ENCODE measurements at places on chromosomes 13 and 19.

- no peak for DNase-seq
Measured at GRCh38 chr13:31096654-31097302, 64.9 kb downstream of the HSPH1 start.

DNA sequence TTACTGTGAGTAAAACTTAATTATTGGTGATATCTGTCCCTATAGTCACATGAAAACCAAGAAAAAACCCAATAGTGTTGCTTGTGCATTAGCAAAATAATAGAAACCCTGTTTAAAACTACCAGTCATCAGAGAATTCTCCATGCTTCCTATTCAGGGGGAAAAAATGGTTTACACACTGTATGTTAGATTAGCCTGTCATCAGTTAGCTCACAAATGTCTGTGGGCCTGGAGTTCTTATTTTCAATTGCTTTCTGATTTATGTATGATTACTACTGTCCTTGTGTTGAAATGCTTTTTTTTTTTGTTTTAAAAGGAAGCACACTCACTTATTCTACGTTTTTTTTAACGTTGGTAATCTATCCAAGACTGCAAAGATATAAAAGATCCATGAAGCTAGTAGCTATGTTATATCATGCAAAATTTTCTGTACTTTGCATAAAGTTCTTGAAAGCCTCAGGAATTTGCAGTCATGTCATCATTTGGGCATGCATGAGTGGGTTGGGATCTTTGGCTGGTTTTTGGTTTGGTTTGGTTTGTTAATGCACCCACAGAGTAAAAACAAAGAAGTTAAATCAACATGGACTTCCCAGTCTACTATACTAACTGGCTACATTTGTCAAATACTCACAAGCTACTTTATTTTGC lies 25.9 kb downstream of the RXFP2 start:
- DNase-seq: no peak

- DNase-seq: no peak
Measured at GRCh38 chr13:71274923-71275608, 591.9 kb downstream of the DACH1 start.

DNA sequence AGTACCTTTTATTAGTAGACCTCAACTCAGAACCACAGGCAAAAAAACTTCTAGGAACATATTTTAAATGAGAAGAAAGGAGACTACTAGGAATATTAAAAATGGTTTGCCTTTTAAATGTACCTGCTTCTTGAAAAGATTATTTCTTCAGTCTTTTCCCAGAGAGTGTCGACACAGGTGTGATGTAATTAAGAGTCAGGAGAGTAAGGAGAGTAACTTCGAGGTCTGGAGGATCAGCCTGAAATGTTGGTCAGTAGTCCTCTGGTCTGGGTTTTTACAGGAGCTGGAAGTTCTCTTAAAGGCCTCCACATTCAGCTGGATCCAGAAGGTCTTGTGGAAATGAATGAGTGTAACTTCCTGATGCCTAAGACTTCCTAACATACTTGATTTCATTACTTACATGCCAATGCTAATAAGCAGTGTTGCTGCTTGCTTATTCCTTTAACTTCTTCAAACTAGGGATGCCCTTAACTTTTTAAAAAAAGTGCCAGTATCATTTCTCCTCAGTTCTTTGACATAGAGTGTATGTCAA lies at the start of gene KCTD4:
TSS of gene KCTD4 (minus strand) at position 345 of the 532 bp plus-strand sequence. CDS start 6,478 bp downstream, outside the sequence.
- DNase-seq: no peak

DNA sequence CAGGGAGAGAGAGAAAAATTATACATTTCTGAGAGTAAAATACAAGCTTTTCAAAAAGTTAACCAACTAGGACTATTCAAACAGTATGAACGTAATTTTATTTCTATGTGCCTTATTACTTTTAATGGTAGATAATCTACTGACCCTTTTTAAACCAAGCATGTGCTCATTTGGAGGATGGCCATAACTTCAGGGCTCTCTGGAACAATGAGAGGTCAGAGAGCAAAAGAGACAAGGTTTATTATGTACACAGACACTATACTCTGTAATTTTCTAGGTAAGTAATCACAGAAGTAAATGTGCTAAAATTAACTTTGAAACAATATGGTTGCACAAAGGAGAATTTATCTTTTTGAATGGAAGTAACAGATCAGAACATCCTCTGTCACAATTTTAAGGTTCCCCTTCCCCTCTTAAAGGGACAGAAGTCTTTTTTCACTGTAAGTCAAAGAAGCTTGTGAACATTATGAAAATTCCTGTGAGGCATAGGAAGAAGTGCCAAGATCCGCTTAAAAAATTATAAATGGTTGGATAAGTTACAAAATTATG lies 1.0 kb downstream of the POSTN start:
- DNase-seq: no peak

DNA sequence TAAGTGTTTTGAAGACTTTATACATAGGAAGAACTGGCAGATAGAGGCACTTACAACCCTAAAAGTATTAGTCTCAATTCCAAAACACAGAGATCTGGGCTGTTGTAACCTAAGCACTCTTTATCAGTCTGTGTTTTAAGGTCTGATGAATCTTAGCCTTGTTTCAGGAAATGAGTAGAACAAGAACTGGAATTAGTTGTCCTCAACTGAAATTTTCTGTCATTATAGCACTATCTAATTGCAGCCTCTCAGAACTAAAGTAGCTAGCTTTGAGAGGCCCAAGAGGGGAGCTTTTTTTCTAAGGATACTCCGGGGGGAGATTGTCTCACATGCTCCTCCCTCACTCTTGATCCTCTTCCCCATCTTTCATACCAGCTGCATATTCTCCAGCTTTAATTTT lies 13.1 kb downstream of the HNRNPM start:
- DNase-seq: no peak

All from DMS153 (cell line).